Anterior cingulate cortex (tissue), 58 donors: ENCODE measurements at places on chromosomes 6 and 20.

DNA sequence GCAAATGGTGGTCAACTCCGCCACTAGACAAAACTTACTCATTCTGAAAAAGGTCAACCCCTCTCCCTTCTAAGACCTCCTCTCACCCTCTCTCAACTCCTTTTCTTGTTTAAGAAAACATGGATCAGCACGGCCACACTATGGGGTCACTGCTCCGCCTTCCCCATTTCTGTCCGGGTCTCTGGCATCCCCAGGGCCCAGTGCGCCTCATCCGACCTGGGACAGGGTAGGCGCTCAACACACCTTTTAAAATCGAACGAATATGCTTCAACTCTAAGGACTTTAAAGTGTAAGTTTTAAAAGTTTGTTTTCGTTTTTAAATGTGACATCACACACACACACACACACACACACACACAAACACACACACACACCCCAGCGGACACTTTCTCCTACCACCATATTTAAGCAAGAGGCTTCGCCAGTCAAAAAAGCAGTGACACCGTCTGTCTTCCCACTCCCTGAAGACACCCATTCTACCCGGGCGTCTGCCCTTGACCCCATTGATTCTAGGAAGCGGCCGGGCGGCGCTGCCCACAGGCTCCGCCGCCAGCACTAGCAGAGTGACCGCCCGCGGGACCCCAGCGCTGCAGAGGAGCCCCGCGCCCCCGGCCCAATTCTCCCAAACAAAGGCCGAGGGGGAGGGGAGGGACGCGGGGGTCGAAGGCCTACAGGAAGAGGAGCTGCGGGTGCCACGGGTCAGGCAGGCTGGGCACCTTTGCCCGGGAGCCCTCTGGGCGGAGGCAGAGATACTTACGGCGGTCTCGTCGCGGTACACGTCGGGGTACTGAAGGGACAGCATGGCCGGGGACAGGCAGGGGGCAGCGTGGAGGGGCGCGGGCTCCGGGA is 568 bp downstream of the PREP start:
- no peak for DNase-seq

DNA sequence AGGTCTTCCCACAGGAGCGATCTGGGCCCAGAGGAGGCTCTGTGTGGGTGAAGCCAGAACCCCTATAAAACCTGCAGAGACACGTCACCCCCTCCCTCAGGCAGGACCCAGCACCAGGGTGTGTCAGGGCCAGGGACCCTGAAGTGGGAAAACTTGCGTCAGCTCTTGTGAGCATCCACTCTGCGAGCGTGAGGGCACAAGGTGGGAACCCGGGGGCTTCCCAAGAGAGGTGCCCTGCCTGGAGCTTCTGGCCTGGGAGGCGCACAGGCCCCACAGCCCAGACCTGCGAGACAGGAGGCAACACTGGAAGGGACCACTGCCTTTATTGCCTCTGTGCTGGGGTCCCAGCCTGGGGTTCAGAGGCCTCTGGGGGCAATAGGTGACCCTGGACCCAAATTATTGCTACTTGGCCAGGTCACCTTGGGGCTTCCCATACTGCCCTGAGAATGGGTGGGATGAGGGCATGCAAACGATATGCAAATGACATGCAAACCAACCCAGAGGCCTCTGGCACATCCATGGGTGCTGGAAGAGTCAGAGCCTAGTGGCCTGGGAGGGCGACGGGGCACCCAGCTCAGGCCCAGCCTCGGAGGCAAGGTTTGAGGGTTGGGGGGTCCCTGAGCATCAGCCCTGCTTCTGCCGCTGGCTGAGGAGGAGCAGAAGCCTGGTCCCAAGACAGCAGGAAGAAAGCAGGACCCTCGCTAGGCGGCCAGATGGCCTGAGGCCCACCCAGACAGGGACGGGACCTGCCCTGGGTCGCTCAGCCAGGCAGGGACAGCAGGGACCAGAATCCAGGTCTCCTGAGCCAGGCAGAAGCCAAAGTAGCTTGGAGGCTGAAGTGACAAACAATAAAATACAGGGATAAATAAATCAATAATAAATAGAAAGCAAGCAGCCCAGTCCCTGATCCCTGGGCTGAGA is 5.1 kb upstream of the C20orf144 start:
- no peak for DNase-seq

DNA sequence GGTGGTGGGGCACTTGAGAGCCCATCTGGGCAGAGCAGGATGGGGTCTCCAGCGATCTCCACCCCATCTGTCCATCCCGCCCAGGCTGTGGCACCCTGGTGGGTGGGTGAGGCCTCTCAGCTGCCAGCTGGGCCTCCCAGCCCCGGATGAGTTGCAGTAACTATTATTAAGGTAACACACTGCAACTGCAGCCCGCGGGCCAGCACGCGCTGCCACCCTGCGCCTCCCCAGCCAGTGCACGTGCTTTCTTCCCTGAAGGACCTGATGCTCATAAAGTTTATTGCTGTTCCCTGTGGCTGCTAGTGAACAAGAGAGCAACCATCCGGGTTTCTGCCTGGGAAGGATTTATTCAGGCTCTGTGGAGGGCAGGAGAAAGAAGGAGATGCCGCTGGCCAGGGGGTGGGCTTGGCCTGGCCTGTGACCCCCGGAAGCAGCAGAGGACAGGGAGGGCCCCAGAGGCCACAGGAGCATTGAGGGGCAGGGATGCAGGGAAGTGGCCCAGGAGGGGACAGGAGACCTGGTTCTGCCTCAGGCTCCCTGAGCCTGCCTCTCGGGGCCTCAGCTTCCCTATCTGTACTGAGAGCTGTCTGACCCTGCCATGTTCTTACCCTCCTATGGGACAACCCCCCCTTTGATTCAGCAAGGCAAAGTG is 1.7 kb downstream of the IP6K3 start:
- no peak for DNase-seq

DNA sequence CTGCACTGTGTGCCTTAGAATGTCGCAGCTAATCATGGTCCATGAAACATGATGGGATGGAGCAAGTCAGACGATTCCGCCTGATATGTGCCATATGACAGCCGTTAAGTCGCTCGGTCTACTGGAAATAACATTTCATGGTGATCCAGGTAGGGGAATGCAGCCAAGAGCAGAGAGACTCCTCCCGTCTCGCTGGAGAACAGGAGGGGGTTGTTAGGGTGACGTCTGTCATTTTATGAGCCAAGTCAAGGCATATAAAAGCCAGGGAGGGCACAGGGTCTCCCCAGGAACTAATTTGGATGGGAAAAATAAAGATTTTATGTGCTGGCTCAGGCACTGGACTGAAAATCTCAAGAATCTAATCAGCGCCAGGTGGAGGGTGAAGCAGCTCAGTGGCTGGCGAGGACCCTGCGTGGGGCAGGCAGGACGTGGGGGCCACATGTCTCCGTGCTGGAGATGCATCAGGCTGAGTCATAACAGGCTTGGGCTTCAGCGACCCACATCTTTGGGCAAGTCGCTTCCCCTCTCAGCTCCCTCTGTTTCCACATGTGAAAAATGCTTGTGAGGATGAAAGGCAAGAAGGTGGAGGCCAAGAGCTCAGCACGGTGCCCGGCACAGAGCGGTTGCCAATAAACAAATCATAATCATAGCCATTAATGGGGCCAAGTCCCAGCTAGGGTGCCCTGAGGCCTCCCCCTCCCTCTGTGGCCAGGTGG is 234.6 kb downstream of the ANKRD60 start:
- DNase-seq: no peak

GRCh38 chr6:22928775-22929174 is 359.4 kb downstream of the HDGFL1 start:
- DNase-seq: no peak

- no peak for DNase-seq
Measured at GRCh38 chr20:48731536-48731935, 96.3 kb downstream of the PREX1 start.

DNA sequence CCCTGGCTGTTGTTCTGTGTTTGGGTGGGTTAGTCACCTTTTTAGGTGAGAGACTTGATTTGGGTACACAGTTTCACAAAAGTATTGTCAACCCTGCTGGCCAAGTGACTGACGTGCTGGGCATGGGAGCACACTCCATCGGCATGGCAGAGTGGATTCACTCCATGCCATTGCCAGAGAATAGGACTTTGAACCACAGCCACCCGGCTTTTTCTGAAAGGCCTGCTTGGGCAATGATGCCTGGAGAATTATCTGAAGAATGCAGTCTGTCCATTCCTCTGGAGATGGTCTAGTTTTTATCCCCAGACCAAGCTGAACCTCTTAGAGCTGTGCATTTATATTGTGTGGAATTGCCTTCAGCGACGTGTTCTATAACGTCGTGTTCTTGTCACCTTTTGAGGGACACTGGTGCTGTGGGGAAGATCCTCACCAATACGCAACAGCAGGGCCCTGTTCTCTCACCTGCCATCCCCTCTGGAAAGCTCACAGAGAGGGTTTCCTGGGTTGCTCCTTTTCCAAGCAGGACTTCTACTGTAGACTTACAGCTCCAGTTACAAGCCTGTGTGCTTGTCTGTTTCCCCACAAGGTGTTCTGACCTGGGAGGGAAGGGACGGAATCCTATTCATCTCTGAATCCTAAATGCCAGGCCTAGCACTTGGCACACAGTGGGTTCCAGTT is 183.4 kb upstream of the AKAP12 start:
- DNase-seq: no peak

GRCh38 chr20:38536310-38536709 is 44.7 kb upstream of the ADIG start:
- no peak for DNase-seq

DNA sequence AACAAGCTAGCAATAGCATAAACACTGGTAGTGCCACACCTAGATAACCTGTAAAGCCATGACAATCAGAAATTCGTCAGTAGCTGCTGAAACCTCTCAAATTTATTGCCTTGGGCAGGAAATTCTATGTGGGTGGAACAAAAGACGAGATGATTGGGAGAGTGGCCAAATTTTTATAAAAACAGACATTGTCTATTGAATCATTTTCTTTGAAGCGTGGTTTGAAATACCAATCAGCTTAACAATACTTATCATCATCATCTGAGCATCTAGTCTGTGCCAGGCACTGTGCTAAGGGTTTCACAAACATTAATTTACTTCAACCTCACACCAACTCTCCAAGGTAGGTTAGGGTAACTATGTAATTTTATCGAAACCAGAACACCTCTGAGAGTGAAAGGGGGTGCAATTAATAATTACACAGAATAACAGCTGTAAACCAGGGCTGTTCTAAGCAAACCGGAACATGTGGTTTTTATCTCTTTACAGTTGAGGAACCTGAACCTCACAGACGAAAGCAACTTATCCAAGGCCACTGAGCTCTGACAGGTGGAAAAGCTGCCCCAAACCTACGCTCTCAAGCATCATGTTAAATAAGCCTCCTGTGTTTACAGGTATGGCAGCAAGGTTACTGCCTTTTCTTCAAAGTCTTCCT is 43.4 kb downstream of the NHSL1 start:
- DNase-seq: no peak

DNA sequence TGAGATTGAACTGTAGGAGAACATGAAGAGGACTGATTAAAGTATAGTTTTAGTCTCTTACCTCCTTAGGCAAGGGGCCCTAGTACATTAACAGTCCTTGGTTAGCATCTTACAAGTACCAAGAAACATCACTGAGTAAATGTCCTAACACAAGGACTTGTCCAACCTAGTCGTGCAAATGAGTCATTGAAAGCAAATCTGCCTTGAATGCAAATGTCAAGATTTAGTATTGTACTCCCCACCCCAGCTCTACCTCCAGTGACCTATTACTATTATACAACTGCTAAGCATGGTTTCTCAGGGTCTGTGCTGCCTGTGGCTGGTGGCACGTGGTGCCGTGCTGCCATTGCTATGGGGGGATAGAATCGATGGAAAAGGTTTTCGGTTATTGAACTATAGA is 138.4 kb downstream of the PLCB4 start:
- no peak for DNase-seq

GRCh38 chr6:131107151-131107550 is 28.1 kb upstream of the AKAP7 start:
- DNase-seq: no peak

GRCh38 chr6:34315780-34316179 is 67.0 kb upstream of the SMIM29 start:
- DNase-seq: no peak

DNA sequence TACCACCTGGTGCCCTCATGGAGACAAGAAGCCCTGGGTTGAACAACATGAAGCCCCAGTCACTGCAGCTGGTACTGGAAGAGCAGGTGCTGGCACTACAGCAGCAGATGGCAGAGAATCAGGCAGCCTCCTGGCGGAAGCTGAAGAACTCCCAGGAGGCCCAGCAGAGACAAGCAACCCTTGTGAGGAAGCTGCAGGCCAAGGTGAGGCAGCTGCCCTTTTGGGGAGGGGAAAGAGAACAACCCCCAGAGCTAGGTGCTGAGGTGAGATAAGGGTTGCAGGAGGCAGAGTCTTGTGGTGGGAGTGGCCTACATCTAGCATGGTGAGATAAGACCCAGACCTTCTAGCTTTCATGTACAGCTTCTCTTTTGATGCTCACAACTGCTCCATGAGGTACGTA is 7.0 kb downstream of the CEP250 start:
- no peak for DNase-seq

DNA sequence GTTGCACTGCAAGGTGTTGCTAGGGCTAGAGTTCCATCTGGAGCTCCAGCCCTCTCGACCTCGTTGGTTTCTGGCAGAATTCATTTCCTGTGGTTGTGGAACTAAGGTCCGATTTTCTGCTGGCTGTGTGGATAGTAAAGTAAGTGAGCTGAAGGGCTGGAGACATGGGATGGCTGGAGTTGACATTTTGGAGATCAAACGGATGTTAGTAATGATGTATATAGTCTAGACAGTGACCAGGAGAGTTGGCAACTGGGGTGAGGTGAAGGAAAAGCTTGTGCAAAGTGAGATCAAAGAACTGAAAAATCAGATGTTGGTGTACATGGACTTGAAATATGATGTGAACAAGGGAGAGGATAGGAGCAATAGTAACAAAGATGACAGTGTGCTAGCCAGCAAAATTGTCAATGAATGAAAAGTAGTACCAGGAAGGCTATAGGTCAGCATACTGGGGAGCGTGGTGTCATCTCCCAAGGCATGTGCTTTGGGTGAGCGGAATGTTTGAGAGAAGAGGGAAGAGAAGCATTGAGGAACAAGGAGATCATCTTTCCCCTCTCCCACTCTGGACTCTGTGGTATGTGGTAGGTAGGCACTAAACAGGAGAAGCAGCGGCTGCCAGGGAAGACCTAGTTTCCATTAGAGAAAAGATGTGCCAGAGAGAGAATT is 7.8 kb downstream of the QRSL1 start:
- DNase-seq: no peak
